Activated naive CD4-positive, alpha-beta T cell treated with anti-CD3 and anti-CD28 coated beads, Interleukin-2, amount 50 U/mL, for 72 hours (primary cell): ENCODE measurements at places on chromosomes 13 and 19. TPM values are rescaled to one million over a fixed set of nuclear protein-coding genes. Genes with fewer than 3 reads are reported as not detected.

- DNase-seq = no peak
Measured at GRCh38 chr13:37503287-37503686, 95.3 kb downstream of the POSTN start.

- DNase-seq = no peak
Measured at GRCh38 chr13:24834902-24835510, 71.0 kb downstream of the RNF17 start.

DNA sequence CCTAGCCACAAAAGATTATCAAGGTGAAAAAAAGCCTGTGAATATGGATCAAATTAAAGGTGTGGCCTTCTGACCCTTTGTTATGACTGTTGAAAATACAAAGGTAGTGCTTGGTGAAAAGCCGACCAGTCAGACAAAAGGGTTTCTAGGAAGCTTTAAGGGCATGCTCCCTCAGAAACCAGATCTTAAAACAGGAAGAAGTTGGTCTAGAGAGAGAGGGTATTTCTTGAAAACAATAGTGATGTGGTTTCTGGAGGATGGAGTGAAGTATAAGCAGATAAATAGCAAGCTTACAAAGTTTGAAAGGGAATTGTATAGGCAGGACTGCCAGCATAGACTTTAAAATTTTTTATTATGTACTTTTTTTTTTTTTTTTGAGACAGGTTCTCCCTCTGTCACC, 5.0 kb upstream of the EID2 start:
- no peak for DNase-seq

- DNase-seq = no peak
Measured at GRCh38 chr13:27293873-27294515, 23.4 kb downstream of the RASL11A start.

Gene DCT
- 0.34 TPM for total RNA-seq

DNA sequence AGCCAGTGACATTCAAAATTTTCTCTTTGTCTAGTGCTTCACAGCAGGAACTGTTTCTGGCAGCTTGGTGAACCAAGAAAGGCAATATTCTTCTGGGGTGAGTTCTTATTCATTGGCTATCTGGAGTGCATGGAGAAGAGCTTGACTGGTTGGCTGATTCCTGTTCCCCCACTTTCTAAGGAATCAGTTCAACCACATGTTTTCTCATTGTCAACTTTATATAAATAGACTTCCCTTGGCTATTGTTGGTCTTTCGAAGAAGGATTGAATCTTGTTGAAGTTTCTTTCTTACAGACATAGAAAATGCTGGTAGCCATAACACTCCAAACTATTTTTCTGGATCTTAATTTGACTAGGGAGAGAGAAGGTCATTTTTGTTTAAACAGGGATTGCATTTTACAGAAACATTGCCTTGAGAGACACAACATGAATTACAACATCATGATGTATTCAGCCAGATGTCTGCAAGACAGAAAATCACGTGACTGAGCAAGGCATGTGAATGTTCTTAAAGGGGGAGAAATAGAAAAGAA, 85.2 kb downstream of the EDNRB start:
- DNase-seq = no peak

DNA sequence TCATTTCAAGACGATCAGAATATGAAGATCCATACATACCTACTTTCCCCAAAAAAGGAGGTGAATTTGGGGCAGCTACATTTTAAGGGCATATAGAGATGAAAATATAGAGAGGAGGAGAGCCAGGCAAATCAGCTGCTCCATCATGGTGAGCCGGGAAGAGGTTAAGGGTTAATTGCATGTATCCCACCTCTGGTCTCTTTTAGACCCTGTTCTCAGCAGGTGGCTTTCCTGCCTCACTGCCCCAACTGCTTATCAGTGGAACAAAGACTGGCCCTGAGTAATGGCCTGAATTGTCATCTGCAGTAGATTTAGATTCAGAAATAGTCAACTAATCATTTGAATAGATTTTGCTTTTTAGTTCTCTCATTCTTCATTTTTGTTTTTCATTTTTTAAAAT, 206.6 kb downstream of the SPRY2 start:
- DNase-seq = no peak

GRCh38 chr13:30584051-30584731, 33.5 kb upstream of the USPL1 start:
- no peak for DNase-seq

Gene ZNF229
- total RNA-seq = 1.2 TPM

Gene KHSRP
- 353 TPM for total RNA-seq

GRCh38 chr13:20019043-20019442, 60.5 kb downstream of the ZMYM2 start:
- DNase-seq = no peak

- DNase-seq = no peak
Measured at GRCh38 chr19:33689868-33690267, 68.1 kb downstream of the CHST8 start.

GRCh38 chr13:50646070-50646469, 197.4 kb downstream of the DLEU7 start:
- no peak for DNase-seq

GRCh38 chr19:5153601-5154128, 184.8 kb downstream of the KDM4B start:
- DNase-seq = no peak

DNA sequence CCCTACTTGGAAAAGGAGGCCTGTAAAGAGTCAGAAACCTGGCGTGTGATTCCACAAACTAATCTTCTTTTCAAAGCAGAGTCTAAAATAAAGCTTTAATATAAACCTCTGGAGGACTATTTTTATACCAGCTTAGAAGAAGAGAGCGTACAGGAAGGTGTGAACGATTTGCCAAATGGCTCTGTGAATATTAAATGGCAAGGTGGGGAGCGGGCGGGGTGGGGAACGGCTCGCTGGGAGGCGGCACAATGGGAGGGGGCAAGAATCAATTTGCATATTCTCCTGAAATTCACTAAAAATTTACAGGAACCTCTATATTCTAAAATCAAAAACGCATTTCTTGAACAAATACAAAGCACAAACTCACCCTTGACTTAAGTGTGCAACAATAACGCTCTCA, 982 bp downstream of the ZNF780B start:
- no peak for DNase-seq

DNA sequence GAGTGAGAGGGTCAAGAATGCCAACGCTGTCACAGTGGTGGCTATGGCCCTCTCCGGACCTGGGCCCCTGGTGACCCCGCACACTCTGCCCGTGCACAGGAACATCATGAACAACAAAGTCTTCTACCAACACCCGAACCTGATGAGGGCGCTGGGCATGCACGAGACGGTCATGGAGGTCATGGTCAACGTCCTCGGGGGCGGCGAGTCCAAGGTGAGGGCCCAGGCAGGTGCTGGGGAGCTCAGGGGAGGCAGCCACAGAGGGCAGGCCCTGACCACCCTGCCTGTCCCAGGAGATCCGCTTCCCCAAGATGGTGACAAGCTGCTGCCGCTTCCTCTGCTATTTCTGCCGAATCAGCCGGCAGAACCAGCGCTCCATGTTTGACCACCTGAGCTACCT, 62.6 kb downstream of the RYR1 start:
- no peak for DNase-seq

Gene GARIN5B
- total RNA-seq = not detected

Gene PLVAP
- not detected for total RNA-seq

Gene KCNC3
- 24.1 TPM for total RNA-seq

DNA sequence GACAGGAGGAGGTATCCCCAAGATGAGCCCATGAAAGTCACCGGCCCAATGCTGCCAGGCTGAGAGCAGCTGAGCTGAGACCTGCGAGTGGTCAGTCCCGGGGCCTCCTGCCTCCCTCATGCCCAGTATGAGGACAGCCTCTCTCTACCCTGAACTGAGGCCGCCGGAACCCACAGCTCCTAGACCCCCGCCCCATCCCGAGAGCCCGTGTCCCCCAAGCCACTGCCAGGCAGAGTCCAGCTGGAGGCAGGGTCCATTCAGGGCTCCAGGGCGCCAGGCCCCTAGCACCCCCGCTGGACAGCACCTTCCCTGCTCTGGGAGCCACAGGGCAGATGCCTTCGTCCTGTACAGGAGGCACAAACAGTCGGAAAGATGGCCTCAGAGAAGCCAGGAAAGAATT, 38.7 kb downstream of the MLLT1 start:
- no peak for DNase-seq
